ENCODE measurements at places on chromosomes 5 and 9.

DNA sequence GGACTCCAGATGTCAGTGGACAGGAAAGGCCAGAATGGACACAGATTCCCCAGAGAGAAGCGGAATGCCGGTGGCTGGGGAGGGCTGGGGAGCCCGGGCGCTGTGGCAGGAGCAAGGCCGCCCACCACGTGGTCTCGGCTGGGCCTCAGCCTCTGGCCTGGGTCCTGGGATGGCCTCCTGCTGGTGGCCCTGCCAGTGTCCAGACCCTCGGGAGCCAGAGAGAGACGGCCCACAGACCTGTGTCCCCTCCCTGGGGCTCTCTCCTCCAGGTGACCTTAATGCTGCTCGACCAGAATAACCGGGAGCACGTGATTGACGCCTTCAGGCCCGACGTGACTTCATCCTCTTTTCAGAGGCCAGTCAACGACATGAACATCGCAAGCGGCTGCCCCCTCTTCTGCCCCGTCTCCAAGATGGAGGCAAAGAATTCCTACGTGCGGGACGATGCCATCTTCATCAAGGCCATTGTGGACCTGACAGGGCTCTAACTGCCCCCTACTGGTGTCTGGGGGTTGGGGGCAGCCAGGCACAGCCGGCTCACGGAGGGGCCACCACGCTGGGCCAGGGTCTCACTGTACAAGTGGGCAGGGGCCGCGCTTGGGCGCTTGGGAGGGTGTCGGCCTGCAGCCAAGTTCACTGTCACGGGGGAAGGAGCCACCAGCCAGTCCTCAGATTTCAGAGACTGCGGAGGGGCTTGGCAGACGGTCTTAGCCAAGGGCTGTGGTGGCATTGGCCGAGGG lies 19.0 kb downstream of the FBXW5 start:
- no peak for DNase-seq

DNA sequence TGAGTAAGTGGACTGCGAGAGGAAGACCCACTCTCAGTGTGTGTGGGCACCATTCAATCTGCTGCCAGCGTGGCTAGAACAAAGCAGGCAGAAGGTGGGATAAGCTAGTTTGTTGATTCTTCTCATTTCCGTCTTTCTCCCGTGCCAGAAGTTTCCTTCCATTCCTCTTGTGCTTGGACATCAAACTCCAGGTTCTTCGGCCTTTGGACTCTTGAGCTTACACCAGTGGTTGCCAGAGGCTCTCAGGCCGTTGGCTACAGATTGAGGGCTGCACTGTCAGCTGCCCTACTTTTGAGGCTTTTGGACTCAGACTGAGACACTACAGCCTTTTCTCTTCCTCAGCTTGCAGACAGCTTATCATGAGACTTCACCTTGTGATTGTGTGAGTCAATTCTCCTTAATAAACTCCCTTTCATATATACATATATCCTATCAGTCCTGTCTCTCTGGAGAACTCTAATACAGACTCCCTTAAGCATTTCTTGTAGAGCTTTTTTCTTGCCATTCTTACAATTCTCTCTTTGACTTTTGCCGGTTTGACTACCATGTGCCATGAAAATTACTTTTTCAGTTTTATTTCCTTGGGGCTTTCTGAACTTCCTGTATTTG lies 494.9 kb downstream of the PRR16 start:
- DNase-seq = no peak

DNA sequence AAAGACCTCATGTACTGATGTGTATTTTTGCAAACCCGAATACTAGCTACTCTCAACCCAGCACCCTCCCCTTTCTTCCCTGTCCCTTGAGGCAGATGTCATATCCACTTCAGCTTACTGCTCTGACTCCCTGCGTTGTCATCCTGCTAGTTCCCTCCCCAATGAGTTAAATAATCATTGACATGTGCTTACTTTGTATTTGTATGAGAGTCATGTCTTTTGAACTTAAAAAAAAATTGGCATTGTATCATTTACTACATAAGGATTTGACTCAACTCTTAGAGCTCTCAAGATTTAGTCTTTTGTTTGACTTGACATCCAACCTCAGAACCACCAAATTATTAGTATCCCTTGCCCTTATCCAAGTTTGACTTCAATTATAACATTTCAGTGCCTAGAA lies 219.7 kb upstream of the TUT7 start:
- peak; percentile 2 for DNase-seq

DNA sequence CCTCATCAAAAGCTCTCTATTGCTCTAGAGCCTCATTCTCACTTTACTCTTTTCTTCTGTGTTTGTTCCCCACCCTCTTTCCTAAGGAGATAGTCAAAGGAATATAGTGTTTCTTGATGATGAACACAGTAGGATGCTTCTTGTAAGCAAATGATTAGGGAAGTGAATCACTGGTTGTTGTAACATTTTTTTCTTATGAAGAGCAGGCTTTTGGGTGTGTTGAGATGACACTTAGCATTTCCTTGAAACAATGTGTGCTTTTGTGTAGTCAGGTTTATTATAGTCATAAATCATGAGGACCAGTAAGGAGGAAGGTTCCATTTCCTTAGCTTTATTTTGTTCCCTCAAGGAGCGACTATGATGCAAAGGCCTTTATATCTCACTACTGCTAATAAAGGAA lies 1991.3 kb upstream of the C9orf72 start:
- DNase-seq = no peak

DNA sequence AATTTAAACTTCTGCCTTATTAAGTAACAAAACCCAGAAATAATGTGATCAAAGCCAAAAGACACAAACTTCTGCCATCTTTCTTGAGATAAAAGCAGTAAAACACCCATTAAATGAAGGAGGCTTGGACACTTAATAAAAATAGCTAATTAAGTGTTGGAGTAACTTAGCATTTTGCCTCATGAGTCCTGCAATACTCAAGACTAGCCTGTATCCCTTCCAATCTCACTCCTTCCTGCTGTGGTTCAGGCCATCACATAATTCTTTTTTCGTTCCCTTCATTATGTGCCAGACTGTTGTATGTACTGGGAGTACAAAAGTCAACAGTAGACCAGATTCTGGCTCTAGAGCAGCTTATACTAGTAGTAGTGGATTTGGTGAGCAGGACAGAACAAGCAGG lies 250.2 kb downstream of the NFIB start:
- DNase-seq = no peak

DNA sequence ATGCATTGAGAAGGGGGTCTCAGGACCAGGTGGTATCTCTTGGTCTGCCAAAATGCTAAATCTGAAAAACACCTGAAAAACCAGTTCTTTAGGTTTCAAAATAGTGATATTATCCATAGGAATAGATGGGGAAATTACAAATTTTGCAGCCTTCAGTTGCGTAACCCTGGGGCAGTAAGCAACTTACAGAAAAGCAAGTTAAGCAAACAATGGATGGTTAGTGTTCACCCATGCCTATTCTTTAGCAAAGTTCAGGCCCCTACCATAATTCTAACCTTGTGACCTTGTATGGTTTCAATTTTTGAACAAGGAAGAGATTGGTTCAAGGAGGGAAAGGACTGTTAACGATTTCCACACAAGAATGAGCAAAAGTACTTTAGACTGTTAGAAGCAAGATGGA lies 24.5 kb downstream of the GLRX start:
- DNase-seq = no peak

GRCh38 chr9:72926506-72926905 lies 26.3 kb downstream of the ALDH1A1 start:
- no peak for DNase-seq

DNA sequence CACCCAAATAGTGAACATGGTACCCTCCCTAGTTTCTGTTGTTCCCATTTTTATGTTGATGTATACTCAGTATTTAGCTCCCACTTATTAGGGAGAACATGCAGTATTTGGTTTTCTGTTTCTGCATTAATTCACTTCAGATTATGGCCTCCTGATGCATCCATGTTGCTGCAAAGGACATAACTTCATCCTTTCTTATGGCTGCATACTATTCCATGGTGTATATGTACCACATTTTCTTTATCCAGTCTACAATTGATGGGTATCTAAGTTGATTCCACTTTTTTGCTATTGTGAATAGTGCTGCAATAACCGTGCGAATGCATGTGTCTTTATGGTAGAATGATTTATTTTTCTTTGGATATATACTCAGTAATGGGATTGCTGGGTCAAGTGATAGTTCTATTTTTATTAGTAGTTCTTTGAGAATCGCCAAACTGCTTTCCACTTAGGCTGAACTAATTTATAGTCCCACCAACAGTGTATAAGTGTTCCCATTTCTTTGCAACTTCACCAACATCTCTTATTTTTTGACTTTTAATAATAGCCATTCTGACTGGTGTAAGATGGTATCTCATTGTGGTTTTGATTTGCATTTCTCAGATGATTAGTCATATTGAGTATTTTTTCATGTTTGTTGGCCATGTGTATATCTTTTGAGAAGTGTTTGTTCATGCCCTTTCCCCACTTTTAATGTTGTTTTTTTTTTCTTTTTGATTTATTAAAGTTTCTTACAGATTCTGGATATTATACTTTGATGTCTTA lies 79.6 kb downstream of the SMIM15 start:
- no peak for DNase-seq

GRCh38 chr5:147912011-147912410 lies 5.7 kb upstream of the C5orf46 start:
- DNase-seq = no peak

DNA sequence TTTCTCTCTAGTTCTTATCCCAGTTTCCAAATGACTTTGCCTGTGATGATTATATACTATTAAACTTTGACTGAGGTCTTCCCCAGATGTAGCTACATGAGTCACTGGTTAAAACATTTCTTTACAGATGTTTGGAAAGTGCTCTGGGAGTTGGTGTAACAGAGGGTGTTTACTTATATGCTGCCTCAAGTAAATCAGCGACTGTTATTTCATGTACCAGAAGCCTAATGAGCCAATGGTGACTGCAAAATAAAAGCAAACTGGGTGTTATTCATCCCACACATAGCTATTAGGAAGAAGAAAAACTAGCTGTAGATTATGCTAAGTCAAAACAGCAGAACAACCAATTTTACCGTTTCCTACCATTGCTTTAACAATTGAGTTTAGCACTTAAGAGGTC lies 929.7 kb upstream of the SEMA6A start:
- DNase-seq = no peak

DNA sequence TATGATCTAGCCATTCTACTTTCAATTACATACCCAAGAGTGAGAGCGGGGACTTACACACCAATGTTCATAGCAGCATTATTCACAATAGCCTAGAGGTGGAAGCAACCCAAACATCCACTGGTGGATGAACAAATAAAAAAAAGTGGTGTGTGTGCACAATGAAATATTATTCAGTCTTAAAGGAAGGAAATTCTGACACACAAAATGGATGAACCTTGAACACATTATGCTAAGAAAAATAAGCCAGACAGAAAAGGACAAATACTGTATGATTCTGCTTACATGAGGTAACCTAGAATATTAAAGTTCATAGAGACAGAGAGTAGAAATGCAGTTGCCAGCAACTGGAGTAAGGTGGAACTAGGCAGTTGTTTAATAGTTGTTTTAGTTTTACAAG lies 22.1 kb downstream of the ETF1 start:
- no peak for DNase-seq

DNA sequence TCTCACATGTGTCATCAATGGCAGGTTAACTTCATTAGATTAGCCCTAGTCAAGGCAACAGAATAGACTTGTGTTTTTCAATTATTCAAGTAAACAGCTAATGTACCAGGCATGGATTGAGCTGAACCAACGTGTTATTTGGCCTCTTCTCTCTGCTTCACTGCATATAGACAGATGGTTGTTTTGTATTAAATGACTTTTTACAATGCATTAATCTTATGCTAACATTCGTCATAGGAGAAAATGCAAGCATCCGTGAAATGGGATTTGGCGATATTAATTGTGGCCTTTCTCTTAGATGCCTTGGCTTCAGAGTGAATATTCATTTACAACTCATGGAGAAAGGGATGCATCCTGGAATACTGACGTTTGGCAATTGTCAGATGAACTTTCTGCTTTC lies 208.0 kb downstream of the KCTD16 start:
- DNase-seq = no peak

DNA sequence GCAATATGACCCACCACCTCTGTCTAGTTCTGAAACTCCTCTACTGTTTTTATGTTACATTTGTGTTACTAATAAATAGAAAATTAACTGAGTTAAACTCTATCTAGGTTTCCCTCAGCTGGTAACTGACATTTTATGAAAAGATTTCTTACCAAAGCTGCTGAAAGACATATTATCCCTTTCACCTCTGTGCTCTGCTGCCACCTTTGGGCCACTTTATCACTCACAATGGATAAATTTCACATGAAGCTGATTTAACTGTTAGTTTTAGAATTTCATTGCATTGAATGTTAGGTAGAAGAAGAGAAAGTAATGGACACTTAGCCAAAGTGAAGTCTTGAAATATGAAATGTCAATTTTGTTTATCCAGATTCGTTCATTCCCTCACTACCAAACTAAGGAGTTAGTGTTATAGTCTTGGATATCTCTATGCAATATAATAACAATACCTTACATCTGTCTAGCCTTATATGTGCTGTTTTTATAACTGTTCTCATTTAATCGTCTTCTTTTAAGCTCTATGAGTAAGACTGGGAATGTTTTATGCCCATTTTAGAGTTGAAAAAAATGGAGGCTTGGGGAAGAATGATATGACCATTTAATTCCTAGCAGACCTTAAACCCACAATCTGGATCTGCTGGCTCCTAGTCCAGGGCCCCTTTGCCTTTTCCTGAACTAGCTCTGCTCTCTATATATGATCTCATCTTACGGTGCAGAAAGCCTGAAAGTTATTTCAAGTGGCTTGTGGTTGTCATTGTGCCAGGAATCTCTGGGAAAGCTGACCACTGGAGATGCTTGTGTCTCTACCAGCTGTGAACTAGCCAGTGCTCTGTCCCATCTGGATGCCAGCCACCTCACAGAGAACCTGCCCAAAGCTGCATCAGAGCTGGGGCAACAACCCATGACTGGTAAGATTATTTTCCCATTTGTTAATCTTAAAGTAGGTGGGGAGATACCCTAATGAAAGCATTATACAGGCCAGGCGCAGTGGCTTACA lies 97.1 kb downstream of the GOLPH3 start:
- peak; percentile 21 for DNase-seq

DNA sequence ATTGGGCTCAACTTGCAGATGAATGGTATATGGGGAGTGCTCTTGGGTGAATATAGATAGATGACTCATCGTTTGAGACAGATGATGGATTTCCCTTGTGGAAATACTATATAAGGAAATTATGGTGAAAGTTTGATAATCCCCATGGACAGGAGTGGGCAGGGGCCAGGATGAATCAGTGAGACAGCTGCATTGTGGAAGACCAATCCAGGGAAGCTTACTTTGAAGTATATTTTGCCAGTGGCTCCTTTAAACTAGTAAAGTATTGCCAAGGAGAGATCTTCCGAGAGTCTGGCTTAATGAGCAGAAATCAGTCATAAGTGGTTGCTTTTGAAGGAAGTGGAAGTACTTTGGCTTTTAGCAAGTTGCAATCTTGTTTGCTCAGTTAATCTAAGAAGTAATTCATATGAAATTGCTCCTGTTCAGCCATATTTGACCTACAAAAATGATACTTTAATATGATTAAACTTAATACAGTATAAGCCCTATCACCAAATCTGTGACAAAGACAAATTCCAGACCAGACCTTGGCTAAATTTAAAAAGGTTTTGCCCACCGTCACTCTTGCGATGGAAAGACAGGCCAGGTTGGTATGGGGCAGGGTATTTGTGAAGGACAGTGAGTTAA lies 9.3 kb upstream of the TNC start:
- DNase-seq = no peak

GRCh38 chr9:6644346-6645104 lies 1.0 kb downstream of the GLDC start:
- DNase-seq = no peak

All from stimulated activated CD4-positive, alpha-beta T cell treated with anti-CD3 and anti-CD28 coated beads, Interleukin-15, amount 100 ng/mL, for 48 hours (primary cell).